ENCODE measurements at places on chromosomes 6 and 20.
A peak's percentile ranks its signal among the peaks of the same experiment; 100 is the strongest.

DNA sequence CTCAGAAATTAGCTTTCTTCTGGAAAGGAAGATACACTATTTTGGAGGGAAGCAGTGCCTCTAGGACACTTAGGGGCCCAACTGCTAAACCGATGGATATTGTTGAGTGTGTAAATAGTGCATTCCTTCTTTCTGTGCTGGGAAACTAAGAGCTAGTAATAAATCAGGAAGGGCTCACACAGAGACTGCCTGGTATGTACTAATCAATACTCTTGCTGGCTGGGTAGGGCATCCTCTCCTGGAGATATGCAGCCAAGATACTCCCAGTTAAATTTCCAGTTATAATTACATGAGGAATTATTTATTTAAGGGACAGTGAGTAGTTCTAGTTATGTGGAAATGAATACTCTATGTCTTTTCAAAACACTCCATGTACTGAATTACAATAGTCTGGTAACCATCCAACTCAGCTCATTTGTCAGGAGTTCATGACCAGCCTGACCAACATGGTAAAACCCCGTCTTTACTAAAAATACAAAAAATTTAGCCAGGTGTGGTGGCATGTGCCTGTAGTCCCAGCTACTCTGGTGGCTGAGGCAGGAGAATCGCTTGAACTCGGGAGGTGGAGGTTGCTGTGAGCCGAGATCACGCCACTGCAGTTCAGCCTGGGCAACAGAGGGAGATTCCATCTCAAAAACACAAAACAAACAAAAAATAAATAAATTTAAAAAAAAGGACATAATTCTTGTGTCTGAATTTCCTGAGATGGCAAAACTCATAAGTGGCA lies 100.0 kb downstream of the OR2B2 start:
- no peak for DNase-seq

DNA sequence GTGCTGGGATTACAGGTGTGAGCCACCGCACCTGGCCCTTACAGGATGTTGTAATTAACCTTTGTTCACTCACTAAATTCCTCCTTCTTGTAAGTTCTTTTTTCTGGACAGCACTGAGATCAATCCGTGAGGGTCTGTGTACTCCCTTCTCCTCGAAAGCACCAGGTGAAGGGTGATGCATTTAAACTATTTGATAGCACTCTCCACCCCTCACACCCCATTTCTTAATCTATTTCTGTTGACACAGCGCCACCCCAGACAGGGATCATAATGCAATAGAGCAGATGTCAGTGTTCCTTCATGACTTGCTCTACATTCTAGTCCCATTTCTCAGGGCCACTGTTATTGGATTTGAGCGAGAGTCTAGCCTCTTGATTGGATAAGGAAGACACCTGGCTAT lies 46.3 kb downstream of the PPP1R14C start:
- no peak for DNase-seq

- DNase-seq = no peak
Observed at GRCh38 chr6:111076024-111076695, 11.1 kb upstream of the SLC16A10 start.

DNA sequence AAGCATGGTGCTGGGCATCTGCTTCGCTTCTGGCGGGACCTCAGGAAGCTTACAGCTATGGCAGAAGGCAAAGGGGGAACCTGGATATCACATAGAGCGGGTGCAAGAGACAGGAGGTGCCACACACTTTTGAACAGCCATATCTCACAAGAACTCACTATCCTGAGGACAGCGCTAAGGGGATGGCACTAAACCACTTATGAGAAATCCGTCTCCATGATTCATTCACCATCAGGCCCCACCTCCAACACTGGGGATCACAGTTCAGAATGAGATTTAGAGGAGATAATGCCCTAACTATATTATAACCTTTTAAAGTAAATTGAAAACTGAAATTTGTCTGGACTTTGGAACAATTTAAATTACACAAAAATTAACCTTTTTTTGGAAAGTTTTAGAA lies 37.8 kb upstream of the SUMO4 start:
- DNase-seq = no peak

DNA sequence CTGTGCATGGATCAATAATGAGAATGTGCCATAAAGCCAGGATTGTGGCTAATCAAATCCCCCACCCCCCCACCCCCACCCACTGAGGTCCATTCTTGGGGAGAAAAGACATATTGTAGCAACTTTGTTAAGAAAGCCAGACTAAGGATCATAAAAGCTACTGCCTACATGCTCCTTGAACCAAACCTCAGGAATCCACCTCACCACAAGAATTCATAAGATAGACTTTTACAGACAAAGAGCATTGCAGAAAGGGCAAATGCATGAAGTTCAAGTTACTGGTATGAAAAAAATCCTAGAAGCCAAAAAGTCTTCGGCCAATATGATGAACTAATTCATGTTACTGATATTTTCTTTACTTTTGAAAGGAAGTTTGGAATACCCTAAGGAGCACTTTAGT lies 187.9 kb upstream of the ARID1B start:
- no peak for DNase-seq

- DNase-seq = no peak
Observed at GRCh38 chr6:2237001-2237400, 8.4 kb downstream of the GMDS start.

DNA sequence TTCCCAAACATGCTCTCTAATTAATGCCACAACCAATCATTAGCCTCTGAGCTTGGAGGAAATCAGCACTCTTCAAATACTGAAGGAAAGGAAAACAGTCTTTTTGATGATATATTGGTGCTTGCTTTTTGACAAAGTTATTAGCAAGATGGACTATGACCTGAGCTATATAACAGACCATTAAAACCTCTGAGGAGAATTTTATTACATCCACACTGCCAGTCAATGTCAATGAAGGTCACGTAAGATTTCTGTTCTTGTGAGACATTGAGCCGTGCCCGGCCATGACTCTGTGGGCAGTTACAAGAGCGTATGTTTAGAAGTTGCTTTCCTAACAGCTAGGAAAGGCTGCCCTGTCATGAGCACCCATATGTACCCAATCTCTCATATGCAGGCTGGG lies 659.0 kb downstream of the UTRN start:
- DNase-seq = no peak

DNA sequence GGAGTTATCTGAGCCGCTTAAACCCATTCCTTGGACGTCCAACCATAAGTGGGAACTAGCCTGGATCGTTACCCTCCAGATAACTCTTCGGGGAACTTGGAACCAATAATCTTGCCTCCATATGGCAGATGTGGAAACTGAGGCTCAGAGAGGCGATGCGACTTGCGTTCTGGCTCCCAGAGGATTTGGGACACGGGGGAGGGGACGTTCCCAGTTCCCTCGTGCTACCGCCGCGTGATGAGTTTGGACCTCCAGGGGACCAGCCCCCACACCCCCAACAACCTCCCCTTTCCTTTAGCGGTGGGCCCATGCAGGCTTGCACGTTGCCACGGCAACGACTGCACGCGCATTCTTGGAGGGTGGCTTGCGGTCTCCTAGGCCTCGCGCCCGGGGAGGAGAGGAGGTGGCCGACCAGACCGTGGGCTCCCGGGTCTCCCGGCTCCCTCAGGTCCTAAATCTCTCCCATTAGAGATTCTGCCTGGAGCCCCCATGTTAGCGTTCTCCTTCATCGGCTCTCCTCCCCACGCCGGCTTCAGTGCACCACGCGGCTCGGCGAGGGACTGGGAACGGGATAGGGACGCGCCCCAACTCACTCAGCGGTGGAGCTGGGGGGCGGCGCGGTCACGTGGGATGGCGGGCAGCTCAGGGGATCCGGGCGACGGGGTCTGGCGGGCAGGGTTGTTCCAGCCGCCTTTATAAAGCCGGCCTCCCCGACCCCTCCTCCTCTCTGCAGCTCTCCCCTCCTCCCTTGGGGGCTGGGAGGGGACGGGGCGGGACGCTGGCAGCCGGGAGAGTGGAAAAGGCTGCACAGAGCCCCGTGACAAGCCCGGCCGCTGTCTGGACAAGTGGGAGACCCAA lies at the start of gene PLTP:
Gene PLTP, minus strand, starts transcription at position 670 of the 858 bp plus-strand sequence. CDS start 703 bp downstream, outside the sequence.
- peak; percentile 68 for DNase-seq

GRCh38 chr6:28336284-28337120 lies 554 bp upstream of the ZSCAN31 start:
- DNase-seq = no peak

DNA sequence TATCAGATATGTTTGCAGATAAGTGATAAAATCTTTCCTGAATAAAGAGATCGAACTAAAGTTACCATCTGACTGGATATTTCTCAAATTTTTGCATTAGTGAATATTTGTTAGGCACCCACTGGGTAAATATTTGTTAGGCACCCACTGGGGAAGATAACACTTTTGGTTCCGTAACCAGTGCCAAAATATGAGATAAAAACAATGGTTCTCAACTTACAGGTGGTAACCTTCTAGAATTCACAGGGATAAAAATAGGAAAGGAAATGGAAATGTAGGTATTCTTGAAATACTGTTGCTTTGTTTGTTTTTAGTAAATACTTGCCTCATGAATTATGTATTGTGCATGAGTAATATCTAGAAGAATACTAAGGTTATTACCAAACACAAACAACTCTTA lies 245.0 kb upstream of the KHDRBS2 start:
- no peak for DNase-seq

DNA sequence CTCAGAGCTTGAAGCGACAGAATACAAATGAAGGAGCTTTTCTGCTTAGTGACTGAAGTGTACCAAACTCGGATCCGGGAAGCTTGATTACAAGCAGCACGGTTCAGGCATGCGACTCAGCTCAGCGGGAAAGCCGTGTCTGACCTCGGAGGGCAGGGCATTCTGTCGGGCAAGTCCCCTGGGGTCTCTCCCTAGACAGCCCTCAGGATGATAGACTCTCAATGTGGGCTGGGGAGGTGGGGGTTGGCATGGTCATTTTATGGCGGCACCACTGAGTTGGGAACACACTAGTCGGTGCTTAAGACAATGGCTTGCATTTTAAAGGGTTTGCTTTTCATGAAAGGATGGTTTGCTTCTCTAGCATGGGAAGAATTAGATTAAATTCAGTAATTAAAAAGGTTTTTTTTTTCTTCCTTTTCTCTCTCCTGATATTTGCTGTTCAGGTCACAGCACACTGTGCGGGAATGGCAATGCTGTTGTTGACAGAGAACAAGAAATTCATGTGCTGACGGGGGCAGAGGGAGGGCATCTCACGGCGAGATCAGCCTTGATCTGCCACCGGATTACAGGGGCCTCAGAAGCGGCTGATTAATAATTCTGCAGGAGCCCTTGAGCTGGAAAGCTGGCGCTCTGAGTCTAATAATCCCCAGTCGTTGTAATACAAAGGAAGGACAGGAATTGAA lies 80.7 kb upstream of the TRAF3IP2 start:
- DNase-seq = no peak

DNA sequence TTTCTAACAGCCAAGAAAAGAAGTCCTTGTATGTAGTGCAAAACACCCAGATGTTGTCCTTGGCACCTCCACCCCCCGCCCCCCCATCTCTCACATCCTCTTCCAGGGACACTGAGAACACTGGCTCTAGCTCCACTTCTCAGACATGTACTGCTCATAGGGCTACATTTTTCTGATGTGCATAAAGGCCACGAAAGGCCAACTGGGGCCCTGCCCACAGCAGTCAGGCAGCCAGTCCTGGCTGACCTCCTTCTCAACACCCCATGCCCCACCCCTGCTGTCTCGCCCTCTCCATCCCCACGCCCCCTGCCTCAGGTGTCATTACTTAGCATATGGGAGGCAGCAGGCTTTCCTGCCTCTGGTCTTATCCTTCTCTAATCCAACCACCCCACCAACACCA lies 11.3 kb downstream of the GABRR1 start:
- no peak for DNase-seq

GRCh38 chr6:30883685-30884520 lies at the start of gene DDR1:
TSS of gene DDR1 (plus strand) at chr6:30884519. CDS start at chr6:30888730, 4,211 bp downstream.
- DNase-seq = peak; percentile 81

DNA sequence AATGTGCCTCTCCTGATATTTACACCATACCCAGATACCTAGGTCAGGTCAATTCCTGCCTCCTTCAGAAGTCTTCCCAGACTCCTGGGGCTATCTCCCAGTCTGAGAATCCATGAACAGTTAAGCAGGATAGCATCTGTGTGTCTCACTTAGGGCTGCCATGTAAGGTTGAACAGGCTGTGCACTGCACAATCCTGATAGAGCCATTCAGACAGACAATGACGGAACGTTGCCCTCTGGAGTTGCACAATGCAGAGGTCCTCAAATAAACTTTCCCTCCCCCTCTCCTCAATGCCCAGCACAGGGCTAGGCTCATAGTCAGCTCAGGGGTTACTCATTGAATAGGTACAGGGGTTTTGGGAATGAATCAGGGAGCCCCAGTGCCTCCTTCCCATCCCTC lies 89.7 kb downstream of the CD40 start:
- no peak for DNase-seq

DNA sequence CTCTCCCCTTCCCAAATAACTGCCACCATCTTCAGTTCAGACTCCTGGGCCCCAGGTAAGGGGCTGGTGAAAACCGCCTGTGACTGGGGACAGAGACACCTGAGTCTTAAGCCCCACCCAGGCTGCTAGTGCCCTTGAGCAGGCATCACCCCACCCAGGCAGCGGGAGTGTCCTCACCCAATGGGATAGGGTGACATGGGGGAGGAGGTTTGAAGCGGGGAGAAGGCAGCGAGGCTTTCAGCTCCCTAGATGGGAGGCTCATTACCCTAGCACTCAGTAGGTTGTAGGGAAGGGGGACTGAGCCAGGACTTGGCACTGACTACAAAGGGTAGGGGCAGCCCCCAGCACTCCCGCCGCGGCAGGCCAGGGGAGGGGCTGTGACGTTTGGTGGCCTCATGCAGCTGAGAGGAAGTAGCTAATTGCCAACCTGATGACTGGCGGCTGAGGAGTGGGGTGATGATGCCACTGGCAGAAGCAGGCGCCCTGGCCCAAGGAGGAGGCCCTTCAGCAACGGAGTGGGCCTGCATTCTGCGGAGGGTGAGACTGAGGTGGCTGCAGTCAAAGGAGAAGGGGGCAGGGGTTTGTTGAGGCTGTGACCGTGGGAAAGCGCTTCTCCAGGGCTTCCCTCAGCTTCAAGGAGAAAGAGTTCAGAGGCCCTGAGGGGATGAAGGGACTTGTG lies 126.9 kb downstream of the MRPL14 start:
- peak; percentile 42 for DNase-seq

DNA sequence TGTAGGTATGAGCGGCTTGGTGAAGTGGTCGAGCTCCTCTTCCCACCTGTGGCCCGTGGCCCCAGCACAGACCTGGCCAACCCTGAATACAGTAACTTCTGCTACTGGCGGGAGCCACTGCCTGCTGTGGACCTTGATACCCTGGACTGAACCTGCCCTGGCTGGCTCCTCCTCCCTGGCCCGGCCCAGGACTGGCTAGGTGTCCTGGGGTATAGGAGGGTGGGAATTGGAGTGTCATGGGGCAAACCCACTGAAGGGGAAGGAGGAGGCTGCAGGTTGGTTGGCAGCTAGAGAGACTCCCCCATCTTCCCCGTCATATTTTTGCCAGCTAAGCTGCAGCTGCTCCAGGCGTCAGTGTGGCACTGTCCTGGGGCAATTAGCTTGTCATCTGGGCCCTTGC lies 7.9 kb downstream of the EMILIN3 start:
- DNase-seq = no peak

- no peak for DNase-seq
Observed at GRCh38 chr6:82385102-82385501, 21.5 kb downstream of the TPBG start.
